Activated CD4-positive, alpha-beta T cell treated with anti-CD3 and anti-CD28 coated beads for 36 hours (primary cell): ENCODE measurements at places on chromosomes 4 and X. TPM values are rescaled to one million over a fixed set of nuclear protein-coding genes. Genes with fewer than 3 reads are reported as not detected.

The CT45A3 gene
- total RNA-seq, result not detected

DNA sequence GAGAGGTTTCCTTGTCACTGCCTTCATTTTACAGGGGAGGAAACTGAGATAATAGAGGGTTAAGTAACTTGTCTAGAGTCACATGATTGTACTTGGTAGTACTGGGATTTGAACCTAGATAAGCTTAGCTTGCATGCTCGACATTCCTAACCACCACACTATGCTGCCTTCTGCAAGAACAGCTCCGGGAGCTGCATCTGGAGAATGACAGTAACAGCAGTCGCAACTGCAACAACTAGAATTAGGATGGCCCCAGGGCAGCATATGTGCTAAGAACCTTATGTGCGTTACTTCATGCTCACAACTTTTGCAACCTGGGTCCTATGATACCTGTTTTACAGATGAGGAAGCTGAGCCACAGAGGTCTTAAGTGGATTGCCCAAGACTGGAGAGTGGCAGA is 89.5 kb upstream of the LCORL start:
- no peaks in the 10 kb centered on the region for H3K4me1 ChIP-seq
- peaks cover 18% of the 10 kb centered on the region for H3K27me3 ChIP-seq
- no peak for DNase-seq

DNA sequence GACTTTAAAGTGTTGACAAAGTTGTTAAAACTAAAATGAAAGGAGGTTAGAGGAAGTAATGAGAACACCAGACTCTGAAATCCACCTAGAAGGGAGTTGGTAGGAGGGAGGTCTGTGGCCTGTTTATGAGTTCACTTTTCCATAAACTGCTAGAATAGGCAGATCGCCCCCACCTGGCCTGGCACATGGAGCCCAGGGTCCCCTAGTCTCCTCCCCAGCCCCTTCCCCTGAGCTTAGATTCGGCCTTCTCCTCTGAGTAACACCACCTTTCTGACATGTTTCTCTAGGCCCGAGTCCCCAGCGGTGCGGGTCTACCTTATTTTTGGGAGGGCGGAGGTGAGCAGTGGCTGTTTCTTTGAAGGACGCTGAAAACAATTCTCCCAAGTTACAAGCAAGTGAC is 54.5 kb upstream of the FAT1 start:
- no peaks in the 10 kb centered on the region for H3K36me3 ChIP-seq
- no peaks in the 10 kb centered on the region for H3K4me1 ChIP-seq
- no peak for DNase-seq
- H3K27me3 ChIP-seq, result no peaks in the 10 kb centered on the region
- H3K27ac ChIP-seq, result no peak overlapping the region
- H3K4me3 ChIP-seq, result no peak overlapping the region

DNA sequence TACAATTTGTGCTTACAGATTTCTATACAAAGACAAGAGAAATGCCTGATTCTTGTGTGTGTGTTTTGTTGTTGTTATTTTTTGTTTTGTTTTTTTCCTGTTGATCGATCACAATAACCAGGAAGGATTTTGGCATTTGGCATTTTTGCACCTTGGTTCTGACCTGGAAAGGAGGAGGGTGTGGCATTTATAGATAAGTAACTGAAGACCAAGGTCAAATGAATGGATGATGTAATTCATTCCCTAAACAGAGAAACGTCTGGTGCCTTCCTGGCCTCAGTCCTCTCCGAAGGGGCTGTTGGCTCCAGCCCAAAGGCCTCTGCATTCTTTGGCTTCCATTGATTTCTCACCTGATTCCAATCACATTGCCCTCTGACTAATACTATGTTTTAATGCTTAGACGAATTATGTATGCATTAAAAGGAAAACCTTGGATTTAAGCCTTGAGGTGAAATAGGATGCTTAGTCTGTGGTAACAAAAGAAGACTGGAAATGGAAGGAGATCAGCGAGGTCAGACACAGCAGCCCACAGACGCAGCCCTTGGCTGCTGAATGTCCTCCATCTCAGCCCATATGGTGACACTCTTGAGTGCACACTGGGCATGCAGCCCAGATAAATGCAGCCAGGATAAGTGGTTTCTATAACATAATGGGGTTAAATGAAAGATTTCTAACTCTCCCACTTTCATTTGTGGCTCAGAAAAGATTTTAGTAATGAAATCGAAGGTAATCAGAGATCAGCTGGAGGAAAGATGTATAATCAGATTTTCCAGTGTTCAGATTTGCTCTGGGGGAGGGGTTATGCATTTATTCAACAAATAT is 60.5 kb upstream of the TRIM2 start:
- H3K4me1 ChIP-seq, result peaks cover 8% of the 10 kb centered on the region
- no peak for DNase-seq
- H3K27me3 ChIP-seq, result peaks cover 3% of the 10 kb centered on the region
- no peak overlapping the region for H3K4me3 ChIP-seq

The GAB3 gene
- 2.1 TPM for total RNA-seq

- H3K4me3 ChIP-seq, result no peak overlapping the region
- H3K27ac ChIP-seq, result no peak overlapping the region
- no peaks in the 10 kb centered on the region for H3K4me1 ChIP-seq
- H3K36me3 ChIP-seq, result peaks cover 14% of the 10 kb centered on the region
These were observed 115.6 kb downstream of the DHRSX start for GRCh38 chrX:2385224-2385623.

- no peaks in the 10 kb centered on the region for H3K27me3 ChIP-seq
- H3K4me3 ChIP-seq, result no peak overlapping the region
- no peak overlapping the region for H3K27ac ChIP-seq
- H3K4me1 ChIP-seq, result peaks cover 4% of the 10 kb centered on the region
These were observed 17.2 kb upstream of the FGFR3 start for GRCh38 chr4:1775731-1776500.

- no peak for DNase-seq
- H3K27ac ChIP-seq, result no peak overlapping the region
- H3K27me3 ChIP-seq, result no peaks in the 10 kb centered on the region
- H3K4me3 ChIP-seq, result no peak overlapping the region
These were observed 154.2 kb downstream of the NPNT start for GRCh38 chr4:106049490-106049889.
